ENCODE measurements at places on chromosomes 16 and 17. TPM values are rescaled to one million over a fixed set of nuclear protein-coding genes. Genes with fewer than 3 reads are reported as not detected.
A peak's percentile ranks its signal among the peaks of the same experiment; 100 is the strongest.

Gene RBFOX1
- 21.0 TPM for total RNA-seq

GRCh38 chr16:88595921-88596320 lies 25.7 kb downstream of the ZC3H18 start:
- DNase-seq = no peak

DNA sequence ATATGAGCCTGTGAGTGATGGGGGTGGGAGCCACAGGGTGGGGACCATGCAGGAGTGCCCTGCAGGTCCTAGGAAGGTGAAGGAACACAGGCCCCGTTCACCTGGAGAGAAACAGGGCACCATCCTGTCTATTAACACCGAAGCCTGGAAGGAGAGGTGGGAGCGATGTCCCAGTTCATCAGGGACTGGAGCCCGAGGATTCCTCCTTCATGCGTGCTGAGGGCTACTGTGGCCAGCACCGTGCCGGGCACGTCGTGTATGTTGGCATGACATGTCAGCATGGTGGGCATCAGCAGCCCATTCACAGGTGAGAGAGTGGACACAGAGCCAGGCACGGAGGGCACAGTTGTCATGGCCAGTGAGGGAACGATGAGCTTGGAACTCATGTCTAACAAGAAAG lies 1.4 kb downstream of the WFIKKN2 start:
- DNase-seq = no peak

DNA sequence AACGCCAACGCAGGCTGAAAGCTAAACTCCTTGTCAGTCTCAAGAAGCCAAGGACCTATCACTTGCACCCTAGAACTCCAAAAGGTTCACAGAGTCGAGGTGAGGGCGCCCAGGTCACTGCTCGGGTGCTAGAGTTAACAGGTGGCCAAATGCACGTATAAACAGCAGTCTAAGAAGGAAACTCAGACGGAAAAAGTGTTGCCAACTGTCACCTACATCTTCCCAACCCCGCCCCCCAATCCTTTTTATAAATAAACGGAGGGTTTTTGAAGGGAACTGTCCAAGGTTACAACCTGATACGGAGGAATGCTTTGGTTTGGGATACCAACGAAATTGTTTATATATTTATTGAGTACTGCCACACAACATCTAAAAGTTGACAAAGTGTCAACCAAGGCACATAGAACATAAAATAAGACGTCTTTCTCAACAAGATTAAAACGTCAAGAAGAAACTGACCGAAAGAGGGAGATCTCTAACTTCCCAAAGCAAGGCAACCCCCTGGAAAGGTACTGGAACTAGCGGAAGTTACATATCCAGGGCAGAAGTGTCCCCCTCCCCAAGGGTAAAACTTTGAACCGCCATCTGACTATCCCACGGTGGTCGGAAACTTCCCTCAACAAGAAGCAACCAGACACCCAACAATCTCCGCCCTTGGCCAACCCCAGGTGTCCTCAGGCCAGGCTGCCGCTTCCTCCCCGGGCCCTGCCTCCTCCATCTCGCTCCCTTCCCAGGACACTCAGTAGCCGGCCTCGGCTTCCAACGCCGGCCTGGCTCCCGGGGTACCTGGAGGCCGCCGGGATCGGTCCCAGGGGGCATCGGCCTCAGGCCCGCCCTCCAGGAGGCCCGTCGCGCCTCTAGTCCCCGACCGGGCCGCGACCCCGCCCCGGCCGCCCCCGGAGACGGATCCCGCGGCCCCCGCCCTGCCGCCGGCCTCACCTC lies 982 bp downstream of the SPAG9 start:
- peak; percentile 70 for DNase-seq

GRCh38 chr16:27171584-27171983 lies 31.7 kb upstream of the KDM8 start:
- no peak for DNase-seq

GRCh38 chr16:77919761-77920415 lies 102.5 kb upstream of the CLEC3A start:
- DNase-seq = no peak

DNA sequence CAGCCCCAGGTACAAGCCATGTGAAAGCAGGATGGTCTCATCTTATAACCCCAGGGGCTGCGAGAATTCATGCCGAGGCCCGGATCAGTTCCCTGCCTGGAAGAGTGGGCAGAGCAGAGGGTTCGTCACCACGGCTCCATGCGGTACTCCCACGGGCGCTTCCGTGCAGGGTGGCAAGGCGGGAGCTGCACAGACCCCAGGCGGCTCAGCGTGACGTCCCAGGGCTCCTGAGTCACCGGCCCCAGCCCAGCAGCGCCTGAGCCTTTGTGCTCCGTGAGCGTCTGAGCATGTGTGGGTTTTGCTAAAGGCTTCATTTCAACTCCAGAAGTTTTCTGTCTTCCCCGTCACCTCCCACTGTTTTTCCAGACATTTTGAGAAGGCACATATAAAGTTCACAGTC lies 71.2 kb upstream of the CHMP6 start:
- no peak for DNase-seq

DNA sequence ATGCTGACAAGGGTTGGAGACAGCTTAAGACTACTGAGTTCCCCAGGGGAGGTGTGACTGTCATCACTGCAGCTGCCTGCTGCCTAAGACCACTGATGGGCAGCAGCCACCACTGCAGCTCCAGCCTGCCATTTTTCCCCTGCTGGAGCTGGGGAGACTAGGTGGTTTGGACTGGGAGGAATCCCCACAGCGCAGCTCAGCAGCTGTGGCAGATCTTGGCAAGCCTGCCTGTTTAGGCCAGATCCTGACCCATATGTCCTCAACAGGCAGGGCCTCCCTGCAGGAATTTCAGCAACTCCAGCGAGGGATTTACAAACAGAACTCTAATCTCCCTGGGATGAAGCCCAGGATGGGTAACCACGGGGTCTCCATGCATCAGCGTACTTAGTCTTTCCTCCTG lies 356.4 kb upstream of the TOM1L1 start:
- DNase-seq = no peak

GRCh38 chr17:55607731-55608341 lies 96.6 kb upstream of the SMIM36 start:
- DNase-seq = no peak

GRCh38 chr17:74607221-74607620 lies 15.1 kb upstream of the CD300LD start:
- no peak for DNase-seq

Gene CEMP1
- total RNA-seq = 0.74 TPM

GRCh38 chr16:48949636-48950035 lies 332.0 kb downstream of the CBLN1 start:
- no peak for DNase-seq

DNA sequence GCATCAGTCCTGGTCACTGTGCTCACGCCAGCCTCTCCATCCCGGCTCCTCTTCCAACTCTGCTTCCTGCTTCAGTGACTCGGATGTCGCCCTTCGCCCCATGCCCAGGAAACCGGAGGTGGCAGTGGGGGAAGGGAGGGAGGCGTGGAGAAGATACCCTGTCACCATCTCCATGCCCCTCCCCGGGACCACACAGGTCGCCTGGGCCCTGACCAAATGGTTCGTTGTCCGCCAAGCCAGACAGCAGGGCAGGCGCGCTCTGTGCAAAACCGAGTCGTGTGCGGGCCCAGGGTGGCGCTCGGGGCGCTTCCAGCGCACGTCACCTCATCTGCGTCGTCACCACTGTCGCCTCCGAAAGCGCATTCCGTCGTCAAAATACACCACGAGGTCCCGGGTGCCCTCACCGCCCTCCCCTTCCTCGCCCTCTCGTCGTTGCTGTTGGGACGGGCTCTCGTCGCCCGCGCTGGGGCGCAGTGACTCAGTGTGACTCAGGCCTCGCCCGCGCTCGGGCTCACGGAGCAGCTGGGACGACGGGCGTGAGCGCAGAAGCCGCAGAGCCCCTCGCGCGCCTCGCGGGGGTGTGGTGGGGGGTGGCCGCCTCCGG lies 39.2 kb downstream of the ZNF778 start:
- DNase-seq = no peak

DNA sequence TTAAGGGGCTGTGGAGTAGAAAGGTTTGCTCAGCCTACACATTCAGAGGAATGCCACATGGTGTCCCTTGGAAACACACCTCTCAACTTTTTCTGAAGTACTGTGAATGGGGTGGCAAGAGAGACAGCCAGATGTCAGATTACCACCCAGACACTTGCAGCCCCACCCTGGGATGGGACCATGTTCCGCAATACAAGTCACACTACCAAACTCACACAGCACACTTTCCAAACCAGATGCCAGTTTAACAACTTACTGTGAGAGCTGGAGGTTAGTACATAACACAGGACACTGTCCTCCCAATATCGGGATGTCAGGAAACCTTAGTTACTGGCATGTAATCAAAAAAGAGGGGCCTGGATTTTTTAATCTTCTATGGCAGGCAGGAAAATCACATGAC lies 7.9 kb downstream of the USP7 start:
- no peak for DNase-seq

Gene MT1F
- total RNA-seq = 5.9 TPM

DNA sequence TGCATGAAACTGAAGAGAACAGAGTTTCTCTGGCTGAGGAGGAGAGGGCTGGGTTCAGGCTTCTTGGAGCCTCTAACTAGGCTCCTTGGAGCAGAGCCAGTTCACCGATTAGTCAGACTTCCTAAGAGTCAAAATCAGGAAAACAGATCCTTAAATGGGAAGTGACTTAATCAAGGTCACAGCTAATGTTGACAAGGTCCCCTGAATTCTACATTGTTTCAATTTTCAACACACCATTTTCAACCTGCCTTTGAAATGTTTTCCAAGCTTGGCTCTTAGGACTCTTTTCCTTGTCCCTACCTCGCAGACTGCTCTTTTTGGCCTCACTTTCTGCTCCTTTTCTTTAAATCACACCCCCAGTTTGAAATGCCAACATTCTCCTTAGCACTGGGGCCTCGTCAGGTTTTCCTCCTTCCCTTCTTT lies 16.3 kb downstream of the MYL4 start:
- DNase-seq = no peak

GRCh38 chr17:81665205-81666091 lies 957 bp downstream of the OXLD1 start:
- DNase-seq = no peak
